Occipital lobe (tissue), 3 donors: ENCODE measurements at places on chromosomes 3 and 15. TPM values are rescaled to one million over a fixed set of nuclear protein-coding genes. Genes with fewer than 3 reads are reported as not detected.

DNA sequence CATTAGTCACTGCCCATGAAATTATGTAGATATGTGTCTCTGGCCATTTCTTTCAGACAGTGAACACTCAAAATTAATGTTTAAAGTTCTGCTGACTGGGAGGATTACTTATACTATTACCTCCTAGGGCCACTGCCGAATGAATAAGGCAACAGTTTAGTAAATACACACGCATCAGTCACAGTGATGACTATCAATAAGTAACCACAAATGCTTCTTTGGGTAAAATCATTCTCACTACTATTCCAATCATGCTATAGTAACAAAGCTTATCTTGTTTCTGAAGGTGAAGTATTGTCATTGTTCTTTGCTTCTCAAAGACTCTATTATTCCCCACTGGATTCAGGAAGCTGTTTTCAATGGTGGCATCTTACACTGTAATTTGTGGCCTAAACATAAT is 478.8 kb downstream of the EPHA3 start:
- no peak for DNase-seq

DNA sequence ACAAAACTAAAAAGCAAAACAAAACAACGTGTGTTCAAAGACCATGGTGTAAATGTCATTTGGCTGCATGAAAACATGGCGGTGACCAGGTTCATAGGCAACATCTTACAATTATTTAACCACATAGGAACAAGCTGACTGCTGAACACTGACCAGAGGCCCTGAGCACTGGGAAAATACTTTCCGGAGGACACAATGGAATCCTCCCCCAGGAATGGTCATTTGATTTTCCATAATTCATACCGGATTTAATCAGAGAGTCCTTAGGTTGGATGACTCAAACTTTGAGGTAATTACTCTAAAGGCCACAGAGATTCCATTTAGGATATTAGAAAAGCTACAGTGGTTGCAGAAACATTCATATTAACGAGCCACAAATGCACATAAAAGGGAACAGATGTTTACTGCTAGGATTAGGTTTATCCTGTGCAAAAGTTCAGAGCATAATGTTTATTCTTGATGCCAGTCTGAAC is 254.7 kb downstream of the NR1D2 start:
- no peak for DNase-seq

Gene STX19
- not detected for total RNA-seq

GRCh38 chr3:33277193-33277882 is at the start of gene FBXL2:
TSS of gene FBXL2 (plus strand) at chr3:33277442. CDS start at chr3:33277513, 71 bp downstream.
- DNase-seq, result peak; percentile 47

Gene GP5
- total RNA-seq, result not detected

Gene SCN5A
- total RNA-seq, result 0.16 TPM

Gene SEMA6D
- total RNA-seq, result 49.8 TPM
